ENCODE measurements at places on chromosomes 7 and 10. TPM values are rescaled to one million over a fixed set of nuclear protein-coding genes. Genes with fewer than 3 reads are reported as not detected.

SLC26A5 gene
- total RNA-seq = 0.33 TPM

ASB10 gene
- total RNA-seq = not detected

SMARCD3 gene
- 5.2 TPM for total RNA-seq

TRIM73 gene
- total RNA-seq = 0.98 TPM

RAPGEF5 gene
- 197 TPM for total RNA-seq

HEPACAM2 gene
- not detected for total RNA-seq

GPAM gene
- 10.5 TPM for total RNA-seq

OR13A1 gene
- total RNA-seq = not detected

POLR2J2 gene
- total RNA-seq = 5.3 TPM

AS3MT gene
- 0.98 TPM for total RNA-seq

TTYH3 gene
- 69.5 TPM for total RNA-seq

SPDYE5 gene
- total RNA-seq = not detected

TAX1BP1 gene
- 66.0 TPM for total RNA-seq

PRF1 gene
- total RNA-seq = not detected

C10orf62 gene
- 0.10 TPM for total RNA-seq

SPDYE9 gene
- total RNA-seq = not detected

SPOCK2 gene
- 0.98 TPM for total RNA-seq

GRM8 gene
- total RNA-seq = not detected

MSS51 gene
- total RNA-seq = 1.6 TPM

RPEL1 gene
- total RNA-seq = 0.33 TPM

CPA2 gene
- total RNA-seq = not detected

BAMBI gene
- 1.9 TPM for total RNA-seq

PDZD7 gene
- 1.3 TPM for total RNA-seq

CACNB2 gene
- total RNA-seq = not detected

ZNF438 gene
- 9.8 TPM for total RNA-seq

ALKBH4 gene
- 13.1 TPM for total RNA-seq

EPHB6 gene
- total RNA-seq = 2.0 TPM

HTR5A gene
- not detected for total RNA-seq

TMEM196 gene
- not detected for total RNA-seq

ASB15 gene
- total RNA-seq = not detected

ATRNL1 gene
- under 0.01 TPM for total RNA-seq

DGKI gene
- total RNA-seq = 1.3 TPM

OR6B1 gene
- not detected for total RNA-seq

ACTA2 gene
- 16.3 TPM for total RNA-seq

Measured in vein endothelial cell (primary cell).